Stimulated activated CD4-positive, alpha-beta T cell treated with anti-CD3 and anti-CD28 coated beads, TNF-alpha, amount 100 ng/mL, for 24 hours (primary cell): ENCODE measurements at places on chromosomes 3 and 15.

DNA sequence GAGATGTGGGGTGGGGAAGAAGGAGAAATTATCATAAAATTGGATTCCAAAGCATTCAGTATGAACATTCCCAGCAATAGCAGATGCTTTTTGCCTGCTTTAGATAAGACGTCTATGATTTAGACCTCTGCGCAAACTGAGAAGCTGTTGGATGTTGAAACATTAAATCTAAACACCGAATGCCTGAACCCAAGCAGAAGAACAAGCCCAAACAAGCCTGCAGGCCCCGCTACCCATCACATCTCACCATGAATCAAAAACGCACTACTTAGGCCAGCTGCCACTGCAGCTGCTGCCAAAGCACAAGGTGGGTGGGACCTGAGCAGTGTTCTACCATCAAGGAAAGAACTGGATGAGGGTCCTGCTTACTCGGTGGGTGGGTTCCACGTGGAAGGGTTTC, 24.4 kb upstream of the THBS1 start:
- DNase-seq = no peak

- no peak for DNase-seq
Measured at GRCh38 chr15:40550341-40551037, 14.4 kb downstream of the CCDC32 start.

DNA sequence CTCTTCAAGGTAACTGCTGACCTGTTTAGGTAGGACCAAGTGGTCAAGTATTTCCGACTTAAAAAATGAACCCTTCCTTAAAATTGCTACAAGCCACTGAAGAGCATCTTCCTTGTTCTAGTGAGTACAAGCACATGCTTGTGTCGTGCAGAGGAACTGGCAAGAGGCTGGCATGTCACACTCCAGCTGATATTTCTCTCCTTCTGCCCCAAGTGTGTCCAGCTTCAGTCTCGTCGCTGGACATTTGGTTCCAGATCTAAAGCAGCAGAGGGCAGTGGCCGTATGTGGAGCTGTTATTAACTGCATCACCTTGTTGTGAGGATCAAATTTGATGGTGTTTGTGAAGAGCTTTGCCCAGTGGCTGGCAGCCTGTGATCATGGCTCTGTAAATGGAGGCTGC, 10.0 kb downstream of the RBP2 start:
- no peak for DNase-seq

DNA sequence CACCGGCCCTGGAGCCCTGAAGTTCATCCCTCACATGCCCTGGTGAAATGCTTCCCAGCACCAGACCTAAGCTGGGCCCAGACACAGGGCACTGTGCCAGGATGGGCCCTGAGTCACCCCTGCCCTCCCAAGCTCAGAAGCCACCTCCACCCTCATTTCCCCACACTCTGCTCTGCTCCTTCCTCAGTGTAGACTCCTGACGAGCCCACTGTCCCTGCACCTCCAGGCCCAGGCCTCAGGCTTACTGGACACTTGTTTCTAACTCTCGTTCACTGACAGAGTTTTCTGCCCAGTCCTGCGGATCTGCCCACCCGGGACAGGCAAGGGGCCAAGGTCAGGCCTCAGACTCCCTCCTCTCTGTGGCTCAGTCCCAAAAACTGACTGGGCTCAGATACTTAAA, 112.6 kb upstream of the RNF7 start:
- DNase-seq = no peak

GRCh38 chr3:108780235-108780634, 23.0 kb upstream of the RETNLB start:
- peak; percentile 9 for DNase-seq

GRCh38 chr15:81107889-81108288, 26.2 kb upstream of the CFAP161 start:
- no peak for DNase-seq

DNA sequence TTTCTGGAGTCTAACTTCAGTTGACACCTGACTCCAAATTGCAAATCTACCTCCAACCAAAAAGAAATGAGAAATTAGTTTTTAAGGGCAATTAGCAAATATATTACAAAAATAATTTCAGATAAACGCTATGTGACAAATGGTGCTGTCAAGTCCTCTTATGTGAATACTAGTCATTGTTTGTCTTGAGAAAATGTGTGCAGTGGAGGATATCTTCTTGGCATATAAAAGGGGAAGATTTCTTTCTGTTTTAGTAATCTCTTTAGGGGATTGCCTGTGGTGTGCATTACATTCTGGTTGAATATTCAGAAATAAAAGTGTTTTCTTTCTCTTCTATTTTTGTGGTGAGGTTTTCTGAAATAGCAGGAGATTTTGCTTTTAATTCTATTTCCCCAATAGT, 3.0 kb upstream of the GCSAM start:
- no peak for DNase-seq

DNA sequence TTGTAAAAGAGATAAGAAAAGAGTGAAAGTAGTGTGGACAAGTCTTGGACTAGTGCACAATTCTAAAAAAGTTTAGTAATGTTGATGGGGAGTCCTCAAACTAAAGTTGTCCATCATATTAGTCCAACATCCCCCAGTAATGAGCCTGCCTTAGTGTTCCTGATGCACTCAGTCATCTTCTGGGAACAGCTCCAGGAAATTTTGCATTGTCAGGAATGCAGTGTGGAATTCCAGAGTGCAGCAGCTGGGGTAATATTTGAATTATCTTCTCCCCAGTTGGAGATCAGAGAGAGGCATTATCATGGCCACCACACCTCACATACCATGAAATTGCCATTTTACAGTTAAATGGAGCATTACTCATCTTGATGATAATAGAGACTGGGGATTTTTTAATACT, 528.8 kb upstream of the NAALADL2 start:
- no peak for DNase-seq

GRCh38 chr3:195042743-195043606, 228.0 kb downstream of the XXYLT1 start:
- no peak for DNase-seq

GRCh38 chr3:113249111-113249510, 37.8 kb downstream of the BOC start:
- DNase-seq = no peak

DNA sequence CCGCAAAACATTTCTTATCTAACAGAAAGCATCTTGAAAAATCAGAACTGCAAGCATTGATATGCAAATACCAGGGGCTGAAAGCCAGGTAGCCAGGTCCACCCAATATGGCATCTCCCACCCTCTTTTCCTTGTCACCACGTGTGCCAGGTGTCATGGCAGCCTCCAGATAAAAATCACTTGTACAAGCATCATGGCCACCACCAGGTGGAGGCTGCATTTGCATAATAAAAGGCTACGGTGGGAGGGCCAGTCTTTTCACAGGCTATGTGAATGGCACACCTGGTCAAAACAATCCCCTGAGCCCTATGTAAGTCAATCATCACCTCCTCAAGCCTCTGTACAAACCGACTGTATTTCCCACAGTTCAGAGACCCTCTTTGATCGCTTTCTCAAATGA, 1233.1 kb upstream of the ALCAM start:
- DNase-seq = no peak

DNA sequence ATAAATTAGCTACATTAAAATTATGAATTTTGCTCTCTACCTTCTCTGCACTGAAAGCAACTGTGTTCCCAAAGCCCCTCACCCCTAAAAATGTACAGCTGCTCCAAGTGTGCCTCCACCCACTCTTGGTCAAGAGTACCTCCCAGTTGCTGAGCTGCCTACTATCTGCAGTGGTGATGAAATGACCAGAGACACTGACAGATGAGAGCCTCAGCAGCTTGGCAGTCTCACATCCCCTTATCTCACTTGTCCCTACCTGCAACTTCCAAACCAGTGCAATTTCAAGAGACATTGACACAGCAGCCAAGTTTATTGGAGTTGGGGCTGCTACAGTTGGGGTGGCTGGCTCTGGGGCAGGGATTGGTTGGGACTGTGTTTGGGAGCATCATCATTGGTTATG, 52.2 kb upstream of the COL6A5 start:
- DNase-seq = no peak

- DNase-seq = no peak
Measured at GRCh38 chr15:88637841-88638625, 783 bp upstream of the ISG20 start.

GRCh38 chr15:35381328-35381727, 164.6 kb downstream of the DPH6 start:
- DNase-seq = no peak

DNA sequence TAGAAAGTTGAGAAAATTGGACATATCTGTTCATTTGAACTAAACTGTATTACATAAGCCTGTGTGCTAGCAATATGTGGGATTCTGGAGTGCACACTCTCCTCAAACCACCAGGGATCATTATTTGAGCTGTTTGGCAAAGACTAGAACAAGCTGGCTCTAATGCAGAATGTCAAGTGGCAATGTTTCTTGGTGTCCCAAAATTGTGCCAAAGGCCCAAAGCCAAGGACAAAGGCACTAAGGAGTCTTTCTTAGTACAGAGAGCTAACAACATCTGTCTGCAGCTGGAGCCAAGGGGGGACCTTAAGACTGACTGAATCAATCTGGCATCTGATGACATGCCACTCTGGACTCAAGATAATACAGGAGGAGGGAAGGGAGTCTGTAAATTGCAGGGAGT, 76.7 kb upstream of the STRIT1 start:
- DNase-seq = no peak

DNA sequence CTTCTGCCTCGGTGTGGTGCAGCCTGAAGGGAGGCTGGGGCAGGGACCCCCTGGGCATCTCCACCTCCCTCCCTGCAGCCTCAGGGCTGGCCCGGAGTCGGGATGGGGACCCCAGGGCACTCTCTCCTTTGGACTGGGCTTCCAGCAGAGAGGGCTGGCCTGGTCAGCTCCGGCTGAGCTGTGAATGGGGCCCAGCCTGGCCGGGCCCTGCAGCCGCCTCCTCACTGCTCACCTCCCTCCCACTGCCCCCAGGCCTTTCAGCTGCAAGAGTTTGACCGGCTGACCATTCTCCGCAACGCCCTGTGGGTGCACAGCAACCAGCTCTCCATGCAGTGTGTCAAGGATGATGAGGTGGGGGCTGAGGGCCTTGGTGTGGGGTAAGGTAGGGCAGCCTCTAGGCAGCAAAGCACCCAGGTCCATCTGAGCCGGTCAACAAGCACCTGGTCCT, 36.0 kb downstream of the PSTPIP1 start:
- no peak for DNase-seq

DNA sequence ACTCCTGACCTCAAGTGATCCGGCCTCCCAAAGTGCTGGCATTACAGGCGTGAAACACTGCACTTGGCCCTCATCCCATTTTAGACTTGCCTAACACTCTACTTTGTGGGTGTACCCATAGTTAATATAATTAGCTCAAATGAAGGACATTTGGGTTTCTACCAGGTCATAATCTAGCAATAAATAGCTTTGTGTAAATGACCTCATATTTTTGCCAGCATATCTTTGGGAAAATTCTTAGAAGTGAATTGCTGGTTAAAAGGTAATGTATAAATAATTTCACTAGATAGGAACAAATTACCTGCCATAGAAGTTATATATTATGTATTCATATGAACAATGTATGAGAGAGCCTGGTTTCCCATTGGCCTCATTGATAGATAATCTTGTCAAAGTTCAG, 206.0 kb downstream of the DIPK2A start:
- no peak for DNase-seq

DNA sequence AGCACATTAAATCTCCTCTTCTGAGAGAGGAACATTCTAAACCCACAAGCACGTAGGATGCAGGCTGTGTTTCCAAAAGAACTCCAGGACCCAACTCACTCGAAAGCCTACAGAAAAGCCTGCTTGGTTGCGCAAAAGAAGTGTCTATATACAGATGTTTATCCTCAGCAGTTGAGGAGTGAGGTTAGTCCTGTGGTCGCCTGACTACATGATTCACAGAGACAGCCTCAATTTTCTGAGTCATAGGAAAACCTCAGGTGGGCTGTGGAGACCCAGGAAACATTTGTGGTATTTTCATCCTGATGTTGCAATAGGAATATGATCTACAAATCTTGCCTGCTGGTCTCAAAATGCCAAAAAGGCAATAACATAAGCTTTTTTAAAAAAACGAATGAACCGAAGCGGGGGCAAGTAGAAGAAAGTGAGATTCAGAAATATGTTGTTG, 183.8 kb upstream of the THRB start:
- DNase-seq = no peak

- no peak for DNase-seq
Measured at GRCh38 chr15:101397521-101398003, 91.9 kb downstream of the PCSK6 start.

DNA sequence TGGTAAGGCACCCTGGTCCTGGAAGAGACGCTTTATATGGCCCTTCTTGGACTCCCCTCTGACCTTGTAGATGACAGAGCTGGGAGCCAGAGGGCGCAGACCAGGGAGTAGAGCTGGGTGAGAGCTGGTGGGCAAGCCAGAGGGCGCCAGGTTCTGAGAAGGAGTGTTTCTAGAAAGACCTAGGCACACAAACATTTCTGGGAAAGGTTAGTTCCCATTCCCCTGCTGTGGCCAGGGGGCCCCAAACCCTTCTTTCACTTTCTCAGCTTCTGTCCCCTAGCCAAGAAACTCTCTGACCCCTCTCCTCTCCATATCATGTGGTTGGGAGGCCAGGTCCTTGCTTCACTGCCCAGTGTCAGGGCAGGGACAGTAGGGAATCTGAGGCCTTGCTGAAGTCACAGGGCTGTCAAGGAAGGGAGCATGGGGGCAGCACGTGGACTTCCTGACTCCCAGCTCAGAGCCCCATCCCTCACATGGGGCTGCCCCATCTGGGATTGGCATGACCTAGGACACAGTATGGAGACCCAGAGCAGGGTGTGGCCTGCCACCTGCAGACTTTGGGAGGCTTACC, 3.6 kb downstream of the HEMK1 start:
- DNase-seq = peak; percentile 49

DNA sequence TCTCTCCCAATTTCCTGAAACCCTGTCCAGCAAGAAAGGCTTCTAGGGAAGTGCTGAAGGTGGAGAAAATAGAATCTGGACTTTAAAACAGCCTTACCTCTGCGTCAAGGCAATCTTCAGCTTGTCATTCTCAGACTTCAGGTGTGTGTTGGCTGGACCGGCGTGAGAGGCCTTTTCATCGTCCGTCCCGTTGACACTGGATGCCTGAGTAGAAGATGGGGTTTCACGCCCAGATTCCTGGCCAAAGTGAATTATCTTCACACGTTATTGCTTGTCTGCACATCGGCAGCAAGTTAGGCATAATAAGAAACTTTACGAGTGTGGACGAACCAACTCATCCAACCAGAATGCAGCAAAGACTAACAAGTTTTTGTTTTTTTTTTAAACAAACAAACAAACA, 49.5 kb downstream of the WHAMM start:
- no peak for DNase-seq

- no peak for DNase-seq
Measured at GRCh38 chr15:60541481-60542299, 62.7 kb upstream of the ICE2 start.
